ENCODE measurements at places on chromosomes 7 and 10.

GRCh38 chr10:5927306-5927705 lies 37.3 kb downstream of the FBH1 start:
- peaks cover 86% of the 10 kb centered on the region for H3K36me3 ChIP-seq
- peak overlapping the region; percentile 32 for H3K27ac ChIP-seq
- H3K4me3 ChIP-seq: no peak overlapping the region
- DNase-seq: no peak

DNA sequence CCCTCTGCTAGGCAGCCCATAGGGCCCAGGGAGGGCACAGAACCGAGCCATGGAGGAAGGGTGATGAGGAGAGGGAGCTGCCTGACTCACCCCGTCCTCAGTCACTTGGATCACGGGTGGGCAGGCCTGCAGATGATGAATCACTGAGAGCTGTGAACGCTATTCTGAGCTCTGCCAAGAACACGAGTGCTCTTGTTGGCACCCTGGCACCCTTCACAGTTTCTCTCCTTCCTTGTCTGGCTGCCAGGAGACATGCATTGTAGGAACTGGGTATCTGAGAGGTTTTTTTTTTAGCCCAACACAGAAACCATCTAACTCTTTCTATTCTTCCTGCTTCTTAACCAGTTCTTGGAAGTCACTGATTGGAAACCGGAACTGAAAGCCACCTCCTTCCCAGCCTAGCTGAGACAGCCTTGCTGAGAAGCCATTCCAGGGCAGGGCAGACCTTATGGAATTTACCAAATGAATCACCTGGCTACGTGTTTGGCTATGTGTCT lies 82.1 kb downstream of the SLC37A3 start:
- H3K27me3 ChIP-seq: peaks cover 9% of the 10 kb centered on the region
- peaks cover 21% of the 10 kb centered on the region for H3K4me1 ChIP-seq
- DNase-seq: no peak
- H3K4me3 ChIP-seq: no peak overlapping the region
- peaks cover 40% of the 10 kb centered on the region for H3K36me3 ChIP-seq

DNA sequence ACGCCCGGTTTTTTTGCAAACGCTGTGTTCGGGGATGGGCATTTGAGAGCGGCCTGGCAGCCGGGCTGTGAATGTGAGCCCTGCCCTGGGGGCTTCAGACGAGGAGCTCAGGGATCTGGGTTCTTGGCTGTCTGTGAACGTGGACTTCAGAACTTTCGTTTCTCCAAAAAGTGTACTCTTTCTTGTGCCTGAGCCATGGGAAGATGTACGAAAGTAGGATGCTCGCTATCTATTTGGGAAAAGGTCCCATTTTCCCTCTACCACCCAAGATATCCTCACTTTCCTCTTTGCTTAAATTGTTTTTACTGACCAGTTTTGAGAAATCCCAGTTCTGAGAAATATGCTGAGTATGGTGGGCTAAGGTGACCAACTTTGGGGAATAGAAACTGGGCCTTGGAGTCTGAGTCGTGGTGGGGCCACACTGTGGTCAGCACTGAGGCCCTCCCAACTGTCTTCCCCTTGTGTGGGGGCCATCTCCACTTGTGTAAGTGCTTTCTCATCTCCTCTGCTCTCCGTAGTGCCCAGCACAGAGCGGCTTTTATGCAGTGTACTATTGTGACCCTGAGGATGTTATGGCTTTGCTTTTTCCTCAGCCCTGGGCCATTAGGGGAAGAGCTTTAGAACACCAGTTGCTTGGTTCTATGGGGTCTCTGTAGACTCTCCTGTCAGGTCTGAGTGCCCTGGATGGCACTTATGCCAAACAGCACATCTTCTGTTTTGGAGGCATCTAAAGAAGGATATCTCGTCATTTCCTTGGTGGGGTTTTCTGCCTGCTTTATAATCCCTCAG lies 918 bp downstream of the DBNL start:
- DNase-seq: no peak
- H3K27me3 ChIP-seq: peaks cover 27% of the 10 kb centered on the region
- H3K4me3 ChIP-seq: peak overlapping the region; percentile 88

GRCh38 chr10:119325131-119325530 lies 117.8 kb downstream of the GRK5 start:
- H3K4me1 ChIP-seq: peaks cover 63% of the 10 kb centered on the region
- no peak overlapping the region for H3K4me3 ChIP-seq
- H3K36me3 ChIP-seq: peaks cover 33% of the 10 kb centered on the region
